ENCODE measurements at places on chromosomes 2 and 18.

GRCh38 chr2:54559593-54560145 lies 103.5 kb downstream of the SPTBN1 start:
- DNase-seq, result peak; percentile 91

GRCh38 chr2:235084424-235084823 lies 132.6 kb downstream of the SH3BP4 start:
- DNase-seq, result no peak

GRCh38 chr2:147614471-147614870 lies 230.4 kb upstream of the ACVR2A start:
- DNase-seq, result no peak

GRCh38 chr2:36572719-36573059 lies 25.3 kb downstream of the FEZ2 start:
- no peak for DNase-seq

DNA sequence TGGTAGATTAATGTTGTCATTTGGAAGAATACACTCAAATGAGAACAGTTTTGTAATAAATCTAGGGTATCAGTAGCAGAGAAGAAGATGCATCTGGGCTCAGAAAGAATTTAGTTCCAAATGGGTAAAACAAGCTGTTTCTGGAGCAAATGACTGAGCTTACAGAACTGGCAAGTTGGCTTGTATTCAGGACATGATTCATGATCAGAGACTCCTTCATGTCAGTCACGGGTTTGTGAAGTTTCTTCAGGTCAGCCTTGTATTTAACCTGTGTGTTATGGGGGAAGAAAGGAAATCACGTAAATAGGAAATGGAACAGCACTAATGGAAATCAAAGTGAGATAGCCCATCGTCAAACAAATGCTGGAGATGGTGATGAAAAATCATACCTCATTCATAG lies 109.1 kb downstream of the RIF1 start:
- peak; percentile 3 for DNase-seq

DNA sequence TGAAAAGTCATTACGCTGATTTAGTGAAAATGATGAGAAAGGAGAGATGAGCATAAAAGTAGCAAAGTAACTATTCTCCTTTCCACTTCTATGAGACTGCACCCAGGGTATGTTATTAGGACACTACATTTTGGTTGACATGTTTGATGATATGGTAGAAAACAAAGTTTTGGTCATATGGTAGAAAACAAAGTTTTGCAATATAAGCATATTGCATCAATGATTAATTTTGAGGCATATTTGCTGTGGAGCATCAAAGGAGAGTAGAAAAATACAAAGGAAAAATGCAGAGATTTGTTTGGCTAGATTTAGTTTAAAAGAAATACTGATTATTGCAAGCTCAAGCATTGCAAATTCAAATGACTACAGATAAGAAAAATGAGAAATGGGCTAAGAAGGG lies 182.1 kb downstream of the KCNH7 start:
- DNase-seq, result no peak

GRCh38 chr2:64251497-64252250 lies 107.5 kb upstream of the PELI1 start:
- DNase-seq, result no peak

DNA sequence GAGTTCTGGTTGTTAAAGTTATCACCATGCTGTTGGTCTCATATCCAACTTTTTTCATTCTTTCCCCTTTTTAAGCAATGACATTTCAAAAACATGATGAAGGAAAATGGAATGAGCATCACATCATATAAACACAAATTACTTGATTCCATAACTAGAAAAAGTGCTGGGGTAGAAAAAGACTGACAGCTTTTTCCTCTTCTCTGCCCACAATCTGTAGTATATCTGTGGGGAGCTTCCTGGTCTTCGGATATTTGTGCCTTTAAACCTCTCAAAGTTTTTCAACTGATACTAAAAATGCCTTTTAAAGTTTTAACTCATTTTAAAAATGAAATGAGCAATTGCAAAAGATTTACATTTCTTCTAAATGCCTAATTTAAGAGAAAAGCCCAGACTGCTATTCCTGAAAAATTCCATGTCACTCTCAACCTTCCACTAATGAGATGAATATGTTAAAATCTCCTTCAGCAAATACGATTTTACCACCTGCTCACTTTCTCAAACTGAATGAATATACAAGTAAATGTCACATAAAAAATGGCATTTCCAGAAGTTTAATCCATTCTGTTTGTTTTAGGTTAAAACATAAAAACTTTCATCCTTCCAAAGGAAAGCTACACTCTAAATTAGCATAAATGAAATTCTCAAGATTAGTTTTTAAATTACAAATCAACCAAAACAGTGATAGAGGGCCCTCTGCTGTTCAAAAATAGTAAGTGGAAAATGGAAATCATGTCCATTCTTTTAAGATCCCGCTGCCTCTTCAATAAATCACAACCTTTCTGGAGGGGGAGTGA lies 2.1 kb downstream of the DNAH7 start:
- DNase-seq, result peak; percentile 48

- peak; percentile 81 for DNase-seq
These were observed 13.3 kb downstream of the ATF2 start for GRCh38 chr2:175154661-175155082.

DNA sequence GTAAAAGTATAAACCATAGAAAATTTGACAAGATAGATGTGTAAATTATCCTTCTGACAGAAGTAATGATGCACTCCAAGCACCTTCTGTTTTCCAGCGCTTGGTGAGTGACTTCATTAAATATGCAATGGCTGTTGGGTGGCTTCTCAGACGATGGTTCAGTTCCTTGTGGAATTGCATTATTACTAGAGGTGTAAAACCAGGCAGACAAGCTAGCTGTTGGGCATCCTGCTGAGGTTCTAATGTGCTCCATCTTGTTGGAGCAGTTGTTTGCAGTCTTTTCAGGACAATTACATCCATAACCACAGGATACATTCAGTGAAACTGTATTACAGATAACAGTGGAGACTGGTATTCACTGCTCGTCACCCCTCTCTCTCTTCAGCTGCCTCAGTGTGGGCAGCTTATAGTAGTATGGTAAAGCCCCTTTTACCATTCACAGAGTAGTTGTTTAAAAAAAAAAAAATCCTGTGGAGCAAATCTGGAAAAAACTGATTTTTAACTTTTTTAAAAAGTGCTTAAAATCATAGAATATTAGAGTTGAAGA lies 143.5 kb downstream of the AGPS start:
- no peak for DNase-seq

- DNase-seq, result peak; percentile 45
These were observed 124.6 kb downstream of the TMEFF2 start for GRCh38 chr2:192070099-192070498.

DNA sequence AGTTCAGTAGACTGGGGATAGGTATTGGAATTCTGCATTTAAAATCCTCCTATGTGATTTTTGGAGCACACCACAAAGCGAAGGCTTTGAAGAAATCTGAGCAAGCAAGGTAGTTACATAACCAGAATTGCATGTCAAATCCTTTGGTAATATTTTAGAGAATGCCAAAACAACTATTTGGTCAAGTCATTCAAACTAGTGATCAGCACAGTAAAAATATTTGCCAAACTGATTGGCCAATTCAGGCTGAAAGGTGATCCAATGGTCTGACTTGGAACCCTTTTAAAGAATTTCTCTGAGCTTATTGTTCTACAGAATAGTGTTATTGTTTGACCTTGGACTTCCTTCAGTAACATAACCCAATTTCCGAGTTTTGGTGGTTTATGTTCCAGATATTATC lies 214.2 kb upstream of the ETAA1 start:
- DNase-seq, result no peak

DNA sequence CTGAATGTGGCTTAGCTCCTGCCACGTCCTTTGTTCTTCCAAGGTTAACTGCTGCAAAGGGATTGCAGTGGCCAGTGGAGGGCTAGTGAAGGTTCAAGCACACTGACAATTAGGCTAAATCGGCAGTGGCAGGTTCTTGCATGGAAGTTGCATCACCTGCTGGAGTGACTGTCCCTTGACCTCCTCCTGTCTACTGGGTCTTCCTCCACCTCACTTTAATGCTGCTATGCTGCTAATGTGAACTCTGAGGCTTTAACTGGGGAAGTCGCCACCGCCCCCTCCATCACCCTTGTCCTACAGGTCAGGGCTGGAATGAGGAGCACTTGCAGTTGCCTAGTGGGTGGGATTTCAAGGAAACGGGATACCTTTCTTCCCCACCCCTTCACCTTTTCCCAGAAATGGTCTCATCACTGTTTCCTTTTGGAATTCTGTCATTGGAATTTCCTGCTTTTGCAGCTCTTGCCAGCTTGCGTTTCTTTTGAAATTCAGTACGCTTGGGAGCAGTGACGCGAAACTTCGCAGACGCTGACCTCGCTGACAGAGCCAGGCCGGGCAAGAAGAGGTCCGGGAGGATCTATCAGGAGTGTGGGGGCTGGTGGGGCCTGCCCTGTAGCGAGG lies 150.3 kb downstream of the SH3RF3 start:
- DNase-seq, result no peak

GRCh38 chr18:36582988-36583745 lies 245.6 kb downstream of the TPGS2 start:
- no peak for DNase-seq

DNA sequence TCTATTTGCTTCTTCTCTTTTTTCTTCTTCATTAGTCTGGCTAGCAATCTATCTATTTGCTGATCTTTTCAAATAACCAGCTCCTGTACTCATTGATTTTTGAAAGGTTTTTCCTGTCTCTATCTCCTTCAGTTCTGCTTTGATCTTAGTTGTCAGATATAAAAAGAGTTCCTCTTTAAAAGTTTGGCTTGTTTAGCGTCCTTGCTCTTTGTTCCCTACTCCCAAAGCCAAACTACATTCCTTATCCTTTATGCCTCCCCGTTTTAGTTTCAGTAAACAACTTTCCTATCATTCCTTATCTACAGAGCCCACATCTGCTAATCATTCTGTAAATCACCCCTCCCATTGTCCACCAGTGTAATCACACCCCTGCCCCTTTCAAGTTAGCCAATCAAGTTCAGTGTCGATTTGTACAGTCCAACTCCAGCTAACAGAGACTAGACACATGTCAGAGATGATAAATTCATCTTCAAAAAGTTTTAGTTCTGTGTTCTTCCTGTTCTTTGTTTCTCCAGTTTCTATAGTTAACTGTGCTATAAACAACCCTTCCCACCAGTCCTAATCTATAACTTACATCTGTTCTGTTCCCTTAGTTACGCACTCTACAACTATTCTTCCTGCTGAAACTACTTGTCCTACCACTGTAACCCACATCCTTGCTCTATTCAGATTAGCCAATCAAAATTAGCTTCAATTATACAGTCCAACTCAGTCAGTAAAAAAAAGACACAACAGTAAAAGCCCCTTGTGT lies 44.4 kb downstream of the TFPI start:
- DNase-seq, result no peak

DNA sequence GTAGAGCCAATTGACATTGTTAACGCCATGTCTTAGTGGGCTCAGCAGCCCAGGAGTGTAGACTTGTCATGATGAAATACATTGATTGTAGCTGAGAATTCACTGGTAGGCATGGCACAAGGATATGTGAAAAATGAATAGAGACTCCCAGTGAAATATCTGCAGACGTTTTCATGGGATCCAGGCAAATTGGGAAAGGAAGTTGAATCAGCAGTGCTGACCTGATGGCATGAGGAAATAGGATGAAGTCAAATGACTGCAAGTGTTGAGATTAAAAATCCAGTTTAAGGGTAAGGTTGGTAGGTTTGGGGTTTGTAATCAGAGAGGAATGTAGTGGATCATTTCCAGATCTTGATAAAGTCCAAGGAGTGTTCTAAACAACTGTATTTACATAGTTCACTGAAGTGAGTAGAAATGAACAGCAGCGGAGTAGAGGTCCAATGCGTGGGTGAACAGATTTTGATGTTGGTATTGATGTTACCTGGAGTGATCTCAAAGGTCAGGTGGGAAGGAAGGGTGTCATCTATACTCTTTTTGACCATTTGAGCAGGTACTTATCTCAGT lies 24.6 kb downstream of the INSIG2 start:
- peak; percentile 91 for DNase-seq

DNA sequence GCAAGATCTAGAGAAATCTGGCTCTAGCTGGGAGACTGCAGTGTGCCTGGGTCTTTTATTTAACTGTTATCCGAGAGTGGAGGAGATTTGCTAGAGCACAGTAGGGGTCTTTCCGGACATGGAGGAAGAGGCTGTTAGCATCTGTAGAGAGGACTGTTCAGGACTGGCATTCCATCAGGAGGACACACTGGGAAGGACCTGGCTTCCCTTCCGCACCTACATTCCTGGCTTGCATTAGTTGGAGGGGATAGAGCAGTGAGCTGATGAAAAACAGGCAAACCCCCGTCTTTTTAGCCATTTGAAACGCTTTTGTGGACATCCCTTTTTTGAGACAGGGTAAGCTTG lies 874 bp upstream of the PIEZO2 start:
- no peak for DNase-seq

- no peak for DNase-seq
These were observed 639 bp downstream of the EPB41L3 start for GRCh38 chr18:5543036-5543680.

DNA sequence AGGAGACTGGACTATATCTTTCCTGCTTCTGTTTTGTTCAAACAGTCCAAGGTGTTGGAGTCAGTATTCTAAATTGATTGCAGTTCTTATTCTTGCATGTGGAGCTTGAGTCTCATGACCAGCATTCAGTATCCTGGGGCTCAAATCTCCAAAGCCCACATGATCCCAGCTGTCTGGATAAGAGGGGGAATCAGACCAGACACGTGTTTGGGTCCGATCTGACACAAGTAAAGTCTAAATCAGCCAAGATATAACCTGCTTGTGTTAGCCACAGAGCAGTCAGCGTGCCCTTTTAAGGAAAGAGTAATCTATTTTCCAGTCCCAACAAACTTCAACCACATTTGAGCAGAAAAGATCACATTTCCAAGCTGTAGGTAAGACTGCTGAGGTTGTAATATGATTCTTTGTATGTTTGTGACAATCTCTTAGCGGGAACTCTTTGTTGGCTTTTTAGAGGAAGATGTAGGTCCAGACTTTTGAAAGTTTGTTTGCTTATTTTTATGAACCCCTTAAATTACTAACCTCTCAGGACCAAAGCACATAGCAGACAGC lies 334.6 kb downstream of the SLC4A3 start:
- no peak for DNase-seq

DNA sequence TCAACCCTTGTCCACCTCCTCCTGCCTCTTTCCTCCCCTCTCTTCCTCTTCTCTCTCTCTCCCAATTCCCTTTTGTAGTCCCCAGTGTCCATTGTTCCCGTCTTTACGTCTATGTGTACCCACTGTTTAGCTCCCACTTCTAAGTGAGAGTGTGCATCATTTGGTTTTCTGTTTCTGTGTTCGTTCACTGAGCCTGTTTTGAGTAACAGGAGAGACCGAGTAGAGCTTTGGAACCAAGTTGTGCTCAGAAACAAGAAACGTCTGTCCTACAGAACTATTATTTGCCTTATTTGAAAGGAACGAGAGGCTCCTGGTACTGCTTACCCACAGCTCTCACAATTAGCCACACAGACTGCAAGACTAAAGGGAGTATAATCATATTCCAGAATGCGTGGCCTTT lies 50.1 kb upstream of the MAPRE2 start:
- DNase-seq, result no peak

DNA sequence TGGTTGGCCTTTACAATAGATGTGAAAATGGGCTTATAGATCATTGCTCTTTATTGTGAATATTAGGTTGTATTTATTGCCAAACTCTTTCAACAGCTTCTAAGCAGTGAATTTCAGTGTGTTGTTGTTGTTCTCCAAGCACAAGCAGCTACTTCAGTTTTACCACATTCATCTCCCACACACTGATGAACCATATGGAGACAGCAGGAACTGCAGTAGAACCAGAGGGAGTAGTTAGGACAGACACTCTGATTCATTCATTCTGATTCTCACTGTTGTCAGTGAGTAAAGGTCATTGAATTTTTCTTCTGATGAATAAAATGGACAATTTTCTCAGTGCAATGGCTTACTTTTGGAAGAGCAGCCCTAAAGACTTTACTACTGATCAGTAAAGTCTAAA lies 40.2 kb downstream of the CCDC74A start:
- no peak for DNase-seq
